B cell (primary cell): ENCODE measurements at places on chromosomes 1 and 21.

DNA sequence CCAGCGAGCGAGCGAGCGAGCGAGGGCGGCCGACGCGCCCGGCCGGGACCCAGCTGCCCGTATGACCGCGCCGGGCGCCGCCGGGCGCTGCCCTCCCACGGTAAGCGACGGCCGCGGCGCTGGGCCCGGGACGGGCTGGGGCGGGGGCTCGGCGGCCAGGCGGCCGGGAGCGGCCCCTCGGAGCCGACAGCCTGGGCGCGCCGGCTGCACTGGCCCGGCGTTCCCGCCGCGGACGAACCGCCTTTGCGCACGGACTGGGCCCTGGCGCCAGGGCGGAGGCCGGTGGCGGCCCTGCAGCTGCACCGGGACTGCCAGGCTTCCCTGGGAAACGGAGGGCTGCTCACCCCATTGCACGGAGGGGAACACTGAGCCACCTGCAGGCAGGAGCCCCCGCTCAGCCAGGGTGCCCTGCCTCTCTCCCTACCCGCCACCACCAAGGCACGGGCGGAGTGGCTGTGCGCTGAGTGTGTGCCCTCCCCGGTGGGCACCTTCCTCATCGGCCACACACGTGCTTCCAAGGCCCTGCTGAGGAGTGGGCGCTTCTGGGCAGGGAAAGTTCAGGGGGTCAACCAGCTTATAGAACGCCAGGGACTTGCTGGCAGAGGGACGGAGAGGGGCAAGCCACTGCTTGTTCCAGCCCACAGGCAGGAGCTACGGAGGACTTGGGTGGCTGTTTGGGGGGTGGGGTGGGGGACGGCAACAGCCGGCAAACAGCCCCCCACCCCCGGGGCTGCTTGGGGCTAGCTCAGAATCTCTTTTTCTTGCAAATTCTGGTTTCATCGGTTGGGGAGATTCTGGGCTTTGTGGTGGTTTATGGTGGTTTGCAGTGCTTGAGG lies 532 bp downstream of the CSF1 start:
- H3K36me3 ChIP-seq, result no peaks in the 10 kb centered on the region
- peak overlapping the region; percentile 78 for H3K4me3 ChIP-seq
- peak; percentile 50 for DNase-seq
- no peak overlapping the region for H3K27ac ChIP-seq

- no peaks in the 10 kb centered on the region for H3K36me3 ChIP-seq
- no peaks in the 10 kb centered on the region for H3K4me1 ChIP-seq
- no peaks in the 10 kb centered on the region for H3K27me3 ChIP-seq
- H3K27ac ChIP-seq, result no peak overlapping the region
These were observed 32.8 kb downstream of the OBSCN start for GRCh38 chr1:228240411-228241240.

DNA sequence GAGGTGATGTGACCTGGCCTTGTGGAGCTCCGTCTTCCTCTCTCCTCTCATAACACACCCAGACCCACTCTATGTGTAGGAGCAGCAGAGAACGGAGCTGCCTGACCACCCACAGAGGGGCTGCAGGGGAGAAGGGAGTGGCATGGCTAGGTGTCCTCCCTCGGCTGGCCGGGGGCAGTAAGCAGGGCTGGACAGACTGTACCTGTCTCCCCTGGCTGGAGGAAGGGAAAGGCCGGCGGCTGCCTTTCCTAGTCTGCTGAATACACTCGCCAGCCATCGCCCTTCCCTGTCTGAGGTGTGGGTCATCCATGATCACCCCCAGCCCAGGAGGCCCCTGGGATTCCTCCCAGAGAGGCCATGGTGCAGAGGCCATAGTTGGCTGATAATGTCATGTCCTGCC lies 187.2 kb upstream of the AJAP1 start:
- H3K27ac ChIP-seq, result no peak overlapping the region
- peaks cover 2% of the 10 kb centered on the region for H3K27me3 ChIP-seq
- no peaks in the 10 kb centered on the region for H3K4me1 ChIP-seq
- no peak overlapping the region for H3K4me3 ChIP-seq

- no peak for DNase-seq
- no peaks in the 10 kb centered on the region for H3K36me3 ChIP-seq
- H3K27ac ChIP-seq, result no peak overlapping the region
- no peaks in the 10 kb centered on the region for H3K27me3 ChIP-seq
These were observed 121.9 kb downstream of the GRIK3 start for GRCh38 chr1:36912365-36912865.

DNA sequence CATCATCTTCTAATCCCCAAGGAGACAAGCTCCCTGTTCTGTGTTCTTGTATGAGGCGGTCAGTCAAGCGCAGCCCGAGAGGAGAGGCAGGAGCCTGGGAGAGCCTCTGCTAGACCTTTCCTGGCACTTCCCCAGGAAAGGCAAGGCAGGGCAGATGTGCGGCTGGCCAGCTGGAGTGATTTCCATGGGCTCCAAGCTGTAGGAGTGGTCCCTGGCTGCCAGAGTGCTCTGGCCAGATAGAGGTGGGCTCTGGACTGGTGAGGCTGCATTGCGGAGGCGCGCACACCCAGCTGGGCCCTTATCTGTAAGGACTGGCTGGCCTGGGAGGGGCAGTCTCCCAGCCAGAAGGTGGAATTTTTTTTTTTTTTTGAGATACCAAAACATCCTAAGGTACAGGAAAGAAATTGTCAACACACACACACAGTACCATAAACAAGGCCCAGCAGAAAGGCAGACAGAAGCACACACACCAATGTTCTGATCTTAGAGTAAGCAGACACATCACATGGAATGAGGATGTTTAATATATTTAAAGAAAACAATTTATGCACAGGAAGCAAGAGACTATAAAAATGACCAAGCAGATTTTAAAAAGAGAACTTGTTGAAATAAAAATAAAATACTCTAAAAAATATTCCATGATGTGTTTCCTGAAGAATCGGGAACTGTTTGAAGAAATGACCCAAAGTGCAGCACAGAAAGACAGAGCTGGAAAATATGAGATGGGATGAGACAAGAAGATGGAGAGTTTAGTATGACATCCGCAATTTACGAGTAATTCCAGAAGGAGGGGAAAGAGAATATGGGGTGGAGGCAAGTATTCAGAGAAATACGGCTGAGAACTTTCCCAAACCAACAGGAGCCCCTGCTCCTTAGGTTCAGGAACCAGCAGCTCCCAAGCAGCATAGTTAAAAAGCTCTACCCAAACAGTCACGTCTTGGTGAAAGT lies 13.4 kb downstream of the IBA57 start:
- no peaks in the 10 kb centered on the region for H3K27me3 ChIP-seq
- H3K36me3 ChIP-seq, result no peaks in the 10 kb centered on the region

DNA sequence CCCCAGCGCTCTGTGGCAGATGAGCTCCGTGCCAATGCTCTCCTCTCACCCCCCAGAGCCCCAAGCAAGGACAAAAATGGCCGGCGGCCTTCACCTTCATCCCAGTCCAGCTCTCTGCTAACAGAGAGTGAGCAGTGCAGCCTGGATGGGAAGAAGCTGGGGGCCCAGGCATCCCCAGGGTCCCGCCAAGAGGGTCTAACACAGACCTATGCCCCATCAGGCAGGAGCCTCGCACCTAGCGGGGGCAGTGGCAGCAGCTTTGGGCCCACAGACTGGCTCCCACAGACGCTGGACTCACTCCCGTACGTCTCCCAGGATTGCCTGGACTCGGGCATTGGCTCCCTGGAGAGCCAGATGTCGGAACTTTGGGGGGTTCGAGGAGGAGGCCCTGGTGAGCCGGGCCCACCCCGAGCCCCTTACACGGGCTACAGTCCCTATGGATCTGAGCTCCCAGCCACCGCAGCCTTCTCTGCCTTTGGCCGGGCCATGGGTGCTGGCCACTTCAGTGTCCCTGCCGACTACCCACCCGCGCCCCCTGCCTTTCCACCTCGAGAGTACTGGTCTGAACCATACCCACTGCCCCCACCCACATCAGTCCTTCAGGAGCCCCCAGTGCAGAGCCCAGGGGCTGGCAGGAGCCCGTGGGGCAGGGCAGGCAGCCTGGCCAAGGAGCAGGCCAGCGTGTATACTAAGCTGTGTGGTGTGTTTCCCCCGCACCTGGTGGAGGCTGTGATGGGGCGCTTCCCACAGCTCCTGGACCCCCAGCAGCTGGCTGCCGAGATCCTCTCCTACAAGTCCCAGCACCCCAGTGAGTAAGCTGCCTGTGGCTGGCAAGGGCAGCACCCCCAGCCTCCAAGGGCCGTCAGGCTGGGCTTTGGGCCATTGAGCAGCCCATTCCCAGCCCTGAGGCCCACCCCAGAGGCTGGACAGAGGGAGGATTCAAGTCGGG lies 8.7 kb downstream of the ZC3H12A start:
- DNase-seq, result peak; percentile 11
- no peak overlapping the region for H3K4me3 ChIP-seq
- peaks cover 75% of the 10 kb centered on the region for H3K36me3 ChIP-seq
- no peaks in the 10 kb centered on the region for H3K27me3 ChIP-seq
- H3K4me1 ChIP-seq, result peaks cover 52% of the 10 kb centered on the region

DNA sequence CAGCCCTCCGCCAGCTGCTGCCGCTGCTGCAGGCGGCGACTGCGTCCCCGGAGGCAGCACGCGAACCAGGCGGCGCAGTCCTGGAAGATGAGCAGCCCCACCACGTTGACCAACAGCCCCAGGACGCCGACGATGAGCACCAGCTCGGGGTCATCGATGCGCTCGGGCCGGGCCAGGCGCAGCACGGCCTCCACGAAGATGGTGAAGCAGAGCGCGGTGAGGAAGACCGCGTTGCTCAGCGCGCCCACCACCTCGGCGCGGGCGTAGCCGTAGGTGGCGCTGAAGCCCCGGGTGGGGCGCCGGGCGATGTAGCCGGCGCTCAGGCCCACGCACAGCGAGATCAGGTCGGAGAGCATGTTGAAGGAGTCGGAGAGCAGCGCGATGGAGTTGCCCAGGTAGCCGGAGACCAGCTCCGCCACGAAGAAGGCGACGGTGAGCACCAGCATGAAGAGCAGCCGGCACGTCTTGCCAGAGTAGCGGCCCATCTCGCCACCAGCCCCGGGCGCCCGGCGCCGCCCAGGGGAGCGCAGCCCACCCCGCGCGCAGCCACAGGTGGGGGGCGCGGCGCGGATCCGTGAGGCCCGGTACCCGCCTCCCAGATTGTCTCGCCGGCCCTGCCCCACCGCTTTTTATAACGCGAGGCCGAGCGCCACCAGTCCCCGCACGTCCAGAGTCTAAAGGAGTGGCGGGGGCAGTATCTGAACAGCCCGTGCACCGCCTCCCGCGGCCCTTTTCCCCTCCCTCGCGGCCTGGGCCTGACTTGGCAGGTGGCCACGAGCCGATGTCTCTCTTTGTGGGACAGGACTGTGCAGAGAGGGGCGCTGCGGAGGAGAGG lies at the start of gene SLC30A10:
SLC30A10 (minus strand) TSS at position 602 of the 835 bp plus-strand sequence; CDS start at position 485, 117 bp downstream.
- DNase-seq, result peak; percentile 19
- H3K4me1 ChIP-seq, result peaks cover 14% of the 10 kb centered on the region
- H3K36me3 ChIP-seq, result no peaks in the 10 kb centered on the region
- peak within 1 kb of the TSS; percentile 11 for H3K4me3 ChIP-seq

- H3K4me1 ChIP-seq, result peaks cover 31% of the 10 kb centered on the region
- DNase-seq, result peak; percentile 46
- H3K27me3 ChIP-seq, result peaks cover 29% of the 10 kb centered on the region
- no peak within 1 kb of the TSS for H3K27ac ChIP-seq
- no peaks in the 10 kb centered on the region for H3K36me3 ChIP-seq
These were observed at the start of gene SDC3 for GRCh38 chr1:30908696-30909364. TSS of gene SDC3 (minus strand) at chr1:30908758. CDS start at chr1:30908586, 172 bp downstream.

DNA sequence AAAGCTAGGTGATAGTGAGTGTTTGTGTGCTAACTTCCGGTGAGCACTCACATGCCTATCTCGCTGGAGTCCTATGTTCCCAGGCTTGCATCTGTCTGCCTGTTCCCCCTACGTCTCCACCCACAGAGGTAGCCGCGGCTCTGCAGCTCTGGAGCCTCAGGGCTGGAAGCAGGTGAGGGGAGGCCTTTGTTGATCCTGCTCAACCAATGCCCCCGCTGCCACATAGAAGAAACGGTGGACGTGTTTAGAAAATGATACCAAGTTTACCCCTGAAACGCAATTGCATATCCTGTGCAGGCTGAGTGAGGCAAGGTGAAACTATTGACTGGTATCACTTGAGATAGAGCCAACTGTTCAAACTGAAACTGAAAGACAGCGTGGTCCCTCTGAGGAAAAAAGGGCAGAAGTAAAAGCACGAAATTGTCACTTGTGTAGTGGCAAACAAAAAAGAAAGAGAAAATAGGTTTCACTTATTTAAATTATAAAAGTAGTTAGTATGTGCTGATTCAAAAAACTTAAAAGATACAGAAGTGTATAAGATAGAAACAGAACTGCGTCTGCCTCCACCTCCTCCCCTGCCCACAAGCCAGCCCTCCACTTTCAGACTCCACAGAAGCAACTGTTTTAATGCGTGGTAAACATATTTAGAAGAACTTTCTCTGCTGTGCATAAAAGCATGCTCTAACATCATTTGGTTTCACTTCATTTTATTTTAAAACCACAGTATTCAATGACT lies 38.6 kb upstream of the ETS2 start:
- no peaks in the 10 kb centered on the region for H3K36me3 ChIP-seq
- peaks cover 11% of the 10 kb centered on the region for H3K4me1 ChIP-seq
- peaks cover 26% of the 10 kb centered on the region for H3K27me3 ChIP-seq
- peak overlapping the region; percentile 46 for H3K27ac ChIP-seq
- H3K4me3 ChIP-seq, result peak overlapping the region; percentile 36

DNA sequence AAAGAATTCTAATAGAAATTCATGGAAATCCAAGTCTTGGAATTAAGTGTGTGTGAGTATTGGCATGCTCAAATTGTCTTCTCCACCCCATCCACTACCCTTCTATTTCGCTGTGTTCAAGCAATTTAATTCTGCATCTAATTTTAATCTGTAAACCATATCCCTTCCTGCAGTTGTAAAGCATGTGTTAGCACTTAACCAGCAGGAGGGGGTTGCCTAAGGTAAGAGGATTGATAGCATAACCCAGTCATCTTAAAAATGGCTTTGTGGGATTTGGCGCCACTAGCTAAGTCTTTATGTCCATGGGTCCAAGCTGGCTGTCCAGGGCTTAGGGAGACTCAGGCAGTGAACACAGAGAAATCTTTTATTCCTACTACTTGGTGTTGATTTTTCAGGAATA lies 210.3 kb downstream of the PTPRC start:
- no peak overlapping the region for H3K27ac ChIP-seq
- H3K36me3 ChIP-seq, result no peaks in the 10 kb centered on the region
- H3K4me1 ChIP-seq, result no peaks in the 10 kb centered on the region
- no peak overlapping the region for H3K4me3 ChIP-seq
- no peaks in the 10 kb centered on the region for H3K27me3 ChIP-seq

DNA sequence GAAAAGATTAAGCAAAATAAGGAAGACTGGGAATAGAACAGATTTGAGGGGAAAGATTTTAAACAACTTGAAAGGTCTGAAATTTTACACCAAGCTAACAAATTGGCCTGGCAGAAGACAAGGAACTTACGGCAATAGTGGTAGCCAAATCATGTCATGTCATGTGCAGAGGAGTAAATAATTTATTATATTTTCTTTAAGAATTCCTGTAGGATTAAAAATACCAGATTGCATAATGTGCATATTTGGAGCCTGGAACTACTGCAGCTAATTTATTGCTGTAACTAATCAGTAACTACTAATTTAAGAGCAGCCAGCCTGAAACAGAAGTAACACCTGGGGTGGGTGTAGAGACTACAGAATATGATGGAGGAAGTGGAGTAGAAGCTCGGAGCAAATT lies 334.3 kb downstream of the TGFB2 start:
- DNase-seq, result no peak
- H3K27me3 ChIP-seq, result no peaks in the 10 kb centered on the region
- H3K27ac ChIP-seq, result no peak overlapping the region
- H3K4me3 ChIP-seq, result no peak overlapping the region
- no peaks in the 10 kb centered on the region for H3K36me3 ChIP-seq
- no peaks in the 10 kb centered on the region for H3K4me1 ChIP-seq

GRCh38 chr1:94280541-94280940 lies 43.2 kb upstream of the ARHGAP29 start:
- H3K4me3 ChIP-seq, result no peak overlapping the region
- no peaks in the 10 kb centered on the region for H3K27me3 ChIP-seq
- no peak for DNase-seq
- no peaks in the 10 kb centered on the region for H3K36me3 ChIP-seq
- H3K27ac ChIP-seq, result no peak overlapping the region

- H3K27ac ChIP-seq, result no peak overlapping the region
- no peaks in the 10 kb centered on the region for H3K27me3 ChIP-seq
- no peak for DNase-seq
- no peak overlapping the region for H3K4me3 ChIP-seq
- no peaks in the 10 kb centered on the region for H3K36me3 ChIP-seq
These were observed 27.0 kb downstream of the TTC39A start for GRCh38 chr1:51303315-51303714.
